Activated CD4-positive, alpha-beta T cell treated with anti-CD3 and anti-CD28 coated beads for 4 hours (primary cell): ENCODE measurements at places on chromosomes 6 and 20.
A peak's percentile ranks its signal among the peaks of the same experiment; 100 is the strongest.

- DNase-seq, result no peak
Observed at GRCh38 chr6:154070657-154071056, 31.6 kb downstream of the OPRM1 start.

- DNase-seq, result no peak
Observed at GRCh38 chr6:156193381-156193780, 583.8 kb upstream of the ARID1B start.

DNA sequence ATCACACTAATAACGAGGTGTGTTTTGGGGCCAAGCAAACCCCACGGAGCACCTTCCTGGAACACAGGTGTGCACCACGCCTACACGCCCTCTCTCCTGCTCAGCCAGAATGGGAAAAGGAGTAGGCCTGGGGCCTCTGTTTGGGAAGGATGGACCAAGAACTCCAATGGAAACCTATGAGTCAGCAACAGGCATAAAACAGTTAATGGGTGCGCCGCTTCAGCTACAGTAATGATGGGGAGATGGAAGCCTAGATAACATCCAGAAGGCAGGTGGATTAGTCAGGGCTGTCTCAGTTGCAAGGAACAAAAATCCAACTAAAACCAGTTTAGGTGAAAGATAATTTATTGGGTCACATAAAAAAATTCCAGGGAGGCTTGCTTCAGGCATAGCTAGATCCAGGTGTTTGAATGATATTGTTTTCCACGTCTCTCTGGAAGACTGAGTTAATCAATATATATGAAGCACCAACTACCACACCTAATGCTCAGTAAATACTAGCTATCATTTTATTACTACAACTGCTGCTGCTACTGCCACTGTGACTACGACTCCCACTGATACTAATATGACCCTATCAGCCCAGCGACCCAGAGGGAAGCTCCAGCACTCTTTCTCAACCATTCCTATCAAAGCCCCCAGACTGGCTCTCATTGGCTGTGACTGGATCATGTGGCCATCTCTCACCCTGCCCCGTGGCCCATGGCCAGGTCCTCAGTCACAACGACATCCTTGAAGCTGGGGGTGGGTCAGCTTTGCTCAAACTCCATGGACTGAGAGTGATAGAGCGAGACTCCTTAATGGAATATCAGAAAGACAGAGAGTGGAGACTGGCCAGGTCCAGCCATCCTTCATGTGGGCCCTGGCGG lies 155.2 kb upstream of the PTPN1 start:
- no peak for DNase-seq

GRCh38 chr6:52020945-52021570 lies 66.4 kb downstream of the PKHD1 start:
- DNase-seq, result no peak

DNA sequence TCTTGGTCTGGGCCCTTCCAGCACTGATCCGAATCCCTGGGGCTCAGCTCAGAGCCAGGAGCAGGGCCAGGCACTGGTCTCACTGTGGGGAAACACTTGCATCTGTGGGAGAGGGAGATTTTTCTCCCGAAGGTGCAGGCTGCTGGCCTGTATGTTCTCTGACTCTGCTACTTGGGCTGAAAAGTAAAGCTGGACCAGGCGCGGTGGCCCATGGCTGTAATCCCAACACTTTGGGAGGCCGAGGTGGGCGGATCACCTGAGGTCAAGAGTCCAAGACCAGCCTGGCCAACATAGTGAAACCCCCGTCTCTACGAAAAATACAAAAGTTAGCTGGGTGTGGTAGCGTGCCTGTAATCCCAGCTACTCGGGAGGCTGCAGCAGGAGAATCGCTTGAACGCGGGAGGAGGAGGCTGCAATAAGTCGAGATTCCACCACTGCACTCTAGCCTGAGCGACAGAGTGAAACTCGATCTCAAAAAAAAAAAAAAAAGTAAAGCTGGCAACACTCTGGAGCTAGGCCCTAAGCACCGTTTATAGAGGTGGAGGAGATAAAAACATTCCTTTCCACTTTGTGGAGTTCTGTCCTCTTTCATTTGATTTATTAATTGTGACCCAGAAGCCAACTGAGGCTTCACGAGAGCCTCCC lies 41.7 kb downstream of the JPH2 start:
- DNase-seq, result no peak

DNA sequence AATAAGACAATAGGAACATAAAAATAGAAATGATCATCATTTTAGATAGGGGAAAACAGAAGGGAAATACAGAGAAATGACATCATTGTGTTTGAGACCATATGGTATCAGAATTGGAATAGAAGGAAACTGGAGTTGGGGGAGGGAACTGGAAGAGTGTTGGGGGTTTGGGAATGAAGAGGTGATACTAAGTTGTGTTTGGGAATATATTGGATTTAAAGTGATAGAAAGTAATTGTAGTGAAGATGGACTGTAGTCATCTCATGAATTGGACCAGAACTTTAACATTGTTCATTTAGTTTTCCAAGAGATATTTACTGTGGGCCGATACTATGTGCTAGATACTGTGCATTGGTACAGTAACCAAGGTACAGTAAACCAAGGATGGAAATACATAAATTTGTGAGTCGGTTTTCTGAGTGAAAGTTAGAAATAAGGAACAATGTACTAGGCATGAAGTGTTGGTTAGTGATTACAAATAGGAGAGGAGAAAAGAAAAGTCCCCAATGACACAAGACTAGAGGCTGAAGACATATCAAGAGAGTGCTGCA lies 32.3 kb downstream of the KCNQ5 start:
- DNase-seq, result no peak

DNA sequence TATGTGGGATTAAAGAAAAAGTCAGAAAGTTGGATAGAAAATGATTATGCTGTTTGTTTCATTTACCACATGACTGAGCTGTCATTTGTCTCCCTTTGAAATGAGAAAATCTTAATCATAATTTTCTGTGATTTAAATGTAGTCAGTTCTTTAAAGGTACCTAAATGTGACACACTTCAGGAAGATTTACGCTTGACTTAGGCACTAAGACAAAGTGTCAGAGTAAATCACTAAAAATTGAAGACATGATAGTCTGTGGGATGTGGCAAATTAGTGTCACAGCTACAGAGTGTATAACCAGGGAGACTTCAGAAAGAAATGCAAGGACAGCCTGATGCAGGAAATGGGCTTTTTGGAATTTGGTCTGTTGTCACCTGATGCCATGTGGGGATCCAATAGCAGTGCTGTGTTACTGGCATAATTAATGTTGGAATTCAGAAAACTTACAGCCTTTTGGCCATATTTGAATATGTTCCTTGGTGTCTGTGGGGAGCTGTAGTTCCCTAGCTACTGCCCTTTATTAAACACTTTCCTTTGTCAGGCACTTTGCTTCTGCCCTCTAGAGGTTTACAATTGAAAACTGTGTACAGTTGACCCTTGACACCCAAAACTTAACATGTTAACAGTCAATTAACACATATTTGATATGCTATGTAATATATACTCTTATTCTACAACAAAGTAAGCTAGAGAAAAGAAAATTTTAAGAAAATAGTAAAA lies 493.8 kb downstream of the UTRN start:
- DNase-seq, result no peak

GRCh38 chr20:13862245-13862644 lies 77.4 kb downstream of the NDUFAF5 start:
- DNase-seq, result no peak

GRCh38 chr20:49821381-49821780 lies 8.8 kb downstream of the SLC9A8 start:
- DNase-seq, result no peak

DNA sequence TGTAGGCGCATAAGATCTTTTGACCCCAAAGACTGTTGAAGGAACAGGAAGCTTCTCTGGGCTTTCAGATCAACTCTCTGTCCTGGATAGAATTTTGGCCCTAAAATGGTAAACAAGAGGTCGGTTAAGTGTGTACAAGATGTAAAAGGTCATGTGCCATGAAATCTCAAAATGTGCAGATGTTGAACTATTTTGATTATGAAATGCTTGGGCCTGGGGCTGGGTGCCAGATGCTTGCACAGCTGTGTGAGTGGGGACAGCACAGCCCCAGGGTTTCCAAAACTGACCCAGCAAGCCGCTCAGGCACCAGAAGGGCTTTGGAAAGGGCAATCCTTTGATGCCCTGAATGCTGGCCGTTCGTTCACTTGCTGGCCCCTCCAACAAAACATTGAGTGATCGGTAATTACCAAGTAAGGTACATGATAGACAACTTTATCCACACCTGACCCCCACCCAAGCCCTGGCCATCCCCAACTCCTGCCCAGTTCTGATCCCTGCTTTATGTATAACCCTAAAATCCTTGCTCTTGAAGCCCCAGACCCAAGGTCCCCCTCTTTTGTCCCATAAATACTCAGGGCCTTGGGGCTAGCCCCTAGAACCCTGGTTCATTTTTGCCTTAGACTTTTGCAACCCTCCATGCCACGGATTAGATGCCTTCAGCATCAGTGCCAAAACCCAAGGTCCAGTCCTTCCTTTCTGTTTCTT lies 1.9 kb downstream of the TMEM239 start:
- DNase-seq, result no peak

- DNase-seq, result no peak
Observed at GRCh38 chr6:113809826-113810225, 47.3 kb upstream of the MARCKS start.

DNA sequence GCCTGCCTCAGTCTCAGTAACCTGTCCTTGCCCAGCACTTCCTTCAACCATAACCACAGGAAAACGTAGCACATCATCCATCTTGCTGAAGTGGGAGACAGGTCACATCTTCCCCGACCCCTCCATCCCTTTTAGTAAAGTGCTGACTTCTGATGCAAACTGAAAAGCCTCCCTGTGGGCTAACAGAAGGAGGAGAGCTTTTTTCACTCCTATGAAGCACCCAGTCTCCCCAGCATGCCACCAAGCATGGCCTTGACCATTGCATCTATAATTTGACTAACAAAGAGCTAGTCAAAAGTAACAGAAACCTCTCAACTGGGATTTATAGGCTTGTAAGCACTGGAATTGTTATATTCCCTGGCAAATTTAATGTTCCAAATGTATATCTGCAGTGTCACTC lies 288.9 kb upstream of the IRAK1BP1 start:
- no peak for DNase-seq

DNA sequence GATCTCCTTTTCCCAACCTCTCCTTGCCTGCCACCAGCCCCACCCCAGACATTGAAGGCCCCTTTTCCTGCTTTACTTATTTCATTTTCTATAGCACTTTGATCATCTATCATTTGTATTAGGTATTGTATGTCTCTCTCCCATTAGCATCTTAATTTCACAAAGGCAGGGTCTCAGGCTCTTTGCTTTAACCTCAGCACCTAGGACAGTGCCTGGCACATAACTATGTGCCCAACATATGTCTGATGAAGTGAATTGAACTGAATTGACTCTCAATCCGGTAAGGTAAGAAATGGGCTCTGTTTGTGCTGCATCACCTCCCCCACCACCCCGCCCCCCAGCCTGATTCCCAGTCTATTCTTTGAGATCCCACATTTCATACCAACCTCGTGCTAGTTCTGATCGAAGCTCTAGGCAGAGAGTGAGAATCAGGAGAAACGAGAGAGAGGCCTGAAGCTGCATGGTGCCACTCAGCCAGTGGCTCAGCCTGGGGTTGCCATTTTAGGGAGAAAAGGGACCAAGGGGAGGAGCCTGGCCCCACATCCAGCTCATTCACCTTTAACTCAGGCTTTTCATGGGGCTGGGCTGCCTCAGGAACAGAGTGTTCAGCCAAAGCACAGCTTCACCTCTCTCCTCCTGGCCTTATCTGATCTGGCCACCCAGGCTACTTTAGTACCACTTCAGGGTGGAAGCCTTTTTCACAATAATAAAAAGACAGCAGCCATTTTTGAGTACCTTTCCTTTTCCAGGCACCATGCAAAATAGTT lies at the start of gene SPINT3:
SPINT3 (minus strand) TSS at position 476 of the 767 bp plus-strand sequence; CDS start at position 462, 14 bp downstream.
- no peak for DNase-seq

DNA sequence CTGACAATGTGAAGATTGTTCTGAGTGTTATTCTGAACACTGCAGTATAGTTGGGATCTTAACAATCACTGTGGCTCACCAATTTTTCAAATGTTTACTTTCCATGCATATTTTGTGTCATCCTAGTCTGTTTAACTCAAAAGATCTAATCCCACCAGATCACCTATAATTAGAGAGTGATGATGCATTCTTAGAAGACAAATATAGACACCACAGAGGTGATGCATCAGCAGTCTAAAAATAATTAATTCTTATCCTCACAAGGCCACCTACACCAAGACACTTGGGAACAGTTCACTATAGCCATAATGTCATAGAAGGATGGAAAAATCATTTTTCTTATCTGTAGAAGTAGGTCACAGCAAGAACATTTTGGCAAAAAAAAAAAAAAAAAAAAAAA lies 154.8 kb downstream of the UBE3D start:
- DNase-seq, result no peak

DNA sequence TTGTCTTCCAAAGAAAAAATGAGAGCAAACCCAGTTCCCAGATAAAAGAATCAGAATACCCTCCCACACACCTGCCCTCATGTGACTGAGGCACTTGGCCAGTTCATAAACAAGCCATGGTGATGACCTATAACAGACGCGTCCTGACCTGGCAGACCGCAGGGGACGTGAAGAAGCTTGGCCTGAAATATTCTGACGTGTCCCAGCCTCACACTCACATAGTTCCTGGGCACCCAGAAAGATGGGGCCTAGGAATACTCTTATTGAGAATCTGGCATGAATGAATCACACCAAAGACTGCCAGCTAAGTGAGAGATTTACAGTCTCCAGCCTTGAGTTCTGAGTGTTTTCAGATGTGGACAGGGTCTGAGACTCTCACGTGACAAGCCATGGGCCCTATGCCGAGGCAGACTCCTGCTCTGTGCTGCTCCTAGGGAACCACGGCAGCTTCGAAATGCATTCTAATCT lies 17.2 kb upstream of the MAP3K4 start:
- no peak for DNase-seq

DNA sequence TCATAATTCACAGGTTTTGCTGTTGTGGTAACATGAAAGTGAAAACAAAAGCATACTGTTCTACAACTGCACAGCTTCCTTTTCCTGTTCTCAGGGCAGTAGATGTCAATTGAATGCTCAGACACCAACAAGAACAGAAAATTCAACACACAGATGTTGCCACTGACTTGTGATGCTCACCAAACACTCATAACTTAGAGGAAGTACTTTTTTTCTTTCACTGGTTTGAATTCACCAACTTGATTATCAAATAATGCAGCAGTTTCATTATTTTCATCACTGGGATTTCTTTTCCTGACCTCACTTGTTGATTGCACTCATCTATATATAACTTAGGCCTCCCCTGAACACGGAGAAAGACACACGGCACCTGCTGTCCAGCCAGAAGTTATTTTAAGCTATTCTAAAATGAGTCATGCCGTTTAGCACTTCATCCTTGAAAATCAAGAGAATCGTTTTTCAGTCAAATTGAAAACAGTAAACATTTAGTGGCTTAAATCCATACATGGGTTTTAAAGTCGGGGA lies 949 bp downstream of the TXLNB start:
- DNase-seq, result peak; percentile 18

- no peak for DNase-seq
Observed at GRCh38 chr6:134621858-134622257, 303.9 kb upstream of the SGK1 start.

DNA sequence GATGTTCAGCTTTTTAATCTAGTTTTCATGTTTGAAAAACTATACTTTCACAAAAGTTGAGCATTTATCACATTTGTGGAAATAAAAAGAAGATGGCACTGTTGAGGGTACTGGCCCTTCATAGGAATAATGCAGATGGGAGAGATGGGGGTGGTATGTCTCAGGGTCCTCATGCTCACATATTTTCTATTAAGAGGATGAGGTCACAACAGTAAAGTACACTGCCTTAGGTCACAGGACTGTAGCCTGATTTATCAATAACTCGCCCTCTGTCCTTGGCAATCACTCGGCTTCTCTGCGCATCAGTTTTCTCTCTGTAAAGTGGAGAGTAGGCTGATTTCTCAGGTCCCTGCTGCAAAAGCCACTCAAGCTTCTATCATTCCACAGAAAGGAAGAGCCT lies 55.9 kb downstream of the PPP1R3G start:
- no peak for DNase-seq

- no peak for DNase-seq
Observed at GRCh38 chr6:141029908-141030307, 1102.8 kb upstream of the GJE1 start.
